Activated T-cell treated with anti-CD3 and anti-CD28 coated beads, Interleukin-2, amount 50 U/mL, for 24 hours (primary cell): ENCODE measurements at places on chromosomes 1 and 21.

DNA sequence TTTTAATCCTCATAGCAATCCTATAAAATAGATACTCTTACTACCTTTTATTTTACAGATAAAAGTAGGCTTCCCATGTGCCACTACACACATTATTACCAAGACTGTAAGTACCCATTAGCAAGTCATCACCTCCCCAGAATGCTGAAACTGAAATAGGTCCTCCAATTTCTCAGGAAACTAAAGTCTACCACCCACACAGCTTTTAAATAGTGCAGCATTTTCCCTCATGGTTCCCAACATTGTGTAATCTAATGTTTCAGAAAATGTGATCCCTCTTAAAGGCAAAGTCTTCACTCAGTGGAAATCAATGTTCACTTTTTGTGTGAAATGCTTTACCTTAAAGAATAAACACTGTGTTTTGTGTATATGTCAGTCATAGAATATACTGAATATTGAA is 356.5 kb downstream of the GPATCH2 start:
- no peak for DNase-seq

- DNase-seq: no peak
Observed at GRCh38 chr1:173400387-173400995, 76.6 kb upstream of the PRDX6 start.

- no peak for DNase-seq
Observed at GRCh38 chr1:162724583-162725120, 65.8 kb upstream of the HSD17B7 start.

DNA sequence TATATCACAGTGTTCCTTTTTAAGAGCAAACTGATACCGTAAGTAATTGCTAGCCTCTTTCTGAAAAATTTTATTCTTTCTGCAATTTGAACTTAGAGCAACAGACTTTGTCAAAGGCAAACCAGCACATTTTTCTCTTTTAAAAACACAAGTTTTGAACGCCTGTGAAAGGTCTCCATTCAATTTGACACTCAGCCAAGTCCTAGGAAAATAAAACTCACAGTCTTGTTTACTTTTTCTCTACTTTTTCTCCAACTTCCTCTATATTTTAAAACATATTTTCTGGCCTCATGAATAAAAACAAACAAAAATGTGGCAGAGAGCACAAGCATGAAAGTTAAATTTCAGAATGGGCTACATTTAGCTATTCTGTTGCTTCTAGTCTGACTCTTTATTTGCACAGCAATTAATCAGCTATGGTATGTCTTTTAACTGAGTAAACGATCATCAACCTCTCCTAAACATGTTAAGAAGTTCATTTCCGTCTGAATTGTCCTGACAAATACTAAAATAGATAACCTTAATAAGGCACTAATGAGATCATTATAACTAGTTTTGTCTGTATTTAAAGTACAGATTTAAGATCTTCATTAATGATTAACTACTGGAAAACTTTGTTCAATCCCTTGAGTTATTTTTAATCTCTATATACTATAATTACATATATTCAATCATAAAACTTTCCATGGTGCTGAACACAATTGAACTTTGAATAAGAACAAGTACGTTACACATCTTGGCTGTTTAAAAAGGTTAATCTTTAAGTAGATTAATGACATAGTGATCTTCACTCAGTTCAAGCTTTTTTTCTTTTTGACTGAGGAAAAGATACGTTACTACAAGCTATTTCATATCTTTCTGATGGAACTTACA is 550.6 kb downstream of the PTBP2 start:
- DNase-seq: no peak

GRCh38 chr1:232578651-232579195 is 51.2 kb downstream of the SIPA1L2 start:
- no peak for DNase-seq

DNA sequence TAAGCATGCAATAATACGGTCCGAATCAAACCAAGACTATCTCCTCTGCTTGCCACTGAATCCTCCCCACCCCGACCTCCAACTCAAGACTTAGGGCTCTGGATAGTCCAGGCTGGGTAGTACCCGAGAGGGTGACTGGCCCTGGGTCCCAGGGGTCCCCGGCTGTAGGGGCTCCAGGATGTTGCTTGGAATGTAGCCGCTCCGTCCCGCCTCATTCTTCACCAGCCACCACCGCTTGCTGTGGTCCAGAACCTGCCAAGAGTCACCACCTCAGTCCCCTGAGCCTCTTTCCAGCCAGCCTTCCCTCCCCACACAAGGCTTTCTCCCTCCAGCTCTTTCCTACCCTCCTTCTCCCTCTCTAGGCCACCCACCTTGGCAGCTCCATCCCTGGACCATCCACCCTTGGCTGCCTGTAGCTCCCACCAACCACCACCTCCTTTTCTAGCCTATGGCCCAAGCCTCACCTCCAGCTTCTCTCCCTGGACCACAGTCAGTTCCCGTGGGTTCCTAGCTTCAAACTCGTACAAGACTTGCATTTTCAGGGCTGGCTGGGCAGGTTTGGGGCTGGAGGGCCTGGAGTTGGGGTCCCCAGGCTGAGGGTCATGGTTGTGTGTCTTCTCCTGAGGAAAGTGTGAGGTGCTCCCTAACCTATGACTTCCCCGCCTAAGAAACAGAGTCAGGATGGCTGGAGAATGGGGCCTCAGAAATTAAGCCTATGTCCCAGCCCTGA is 10.9 kb upstream of the GSTM3 start:
- DNase-seq: peak; percentile 14

DNA sequence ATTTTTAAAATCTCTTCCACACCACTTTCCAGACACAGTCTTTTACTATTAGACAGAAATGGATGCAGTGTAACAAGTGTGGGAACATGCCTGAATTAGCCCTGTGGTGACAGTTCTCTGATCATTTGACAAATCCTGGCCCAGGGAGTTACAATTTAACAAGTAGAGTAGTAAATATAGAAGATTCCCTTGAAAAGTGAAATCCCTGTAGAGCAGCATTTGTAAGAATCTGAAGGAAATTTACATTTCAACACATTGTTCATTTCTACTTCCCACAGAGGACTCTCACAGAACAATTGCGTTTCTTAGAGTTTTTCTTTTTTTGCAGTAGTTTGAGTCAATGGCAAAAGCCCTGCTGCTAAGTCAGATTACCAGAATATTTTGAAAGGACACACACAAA is 458.3 kb upstream of the BRINP3 start:
- DNase-seq: no peak

- DNase-seq: peak; percentile 78
Observed at GRCh38 chr1:181021811-181022434, 747 bp downstream of the STX6 start.

DNA sequence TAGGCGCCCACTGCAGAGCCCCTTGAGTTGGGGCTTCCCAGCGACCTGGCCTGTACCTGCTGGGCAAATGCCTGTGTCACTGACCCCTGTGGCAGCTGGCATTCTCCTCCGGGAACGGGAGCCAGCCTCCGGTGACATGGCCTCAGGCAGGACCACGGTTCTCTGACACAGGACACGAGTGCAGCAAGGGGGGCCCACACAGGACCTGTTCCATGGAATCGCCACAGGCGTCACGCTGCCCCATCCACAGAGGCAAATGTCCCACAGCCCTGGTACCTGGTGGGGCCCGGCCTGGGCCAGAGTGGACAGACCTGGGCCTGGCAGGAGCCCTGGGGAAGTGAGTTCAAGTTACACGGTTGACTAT is 2.6 kb downstream of the ITGB2 start:
- DNase-seq: no peak

DNA sequence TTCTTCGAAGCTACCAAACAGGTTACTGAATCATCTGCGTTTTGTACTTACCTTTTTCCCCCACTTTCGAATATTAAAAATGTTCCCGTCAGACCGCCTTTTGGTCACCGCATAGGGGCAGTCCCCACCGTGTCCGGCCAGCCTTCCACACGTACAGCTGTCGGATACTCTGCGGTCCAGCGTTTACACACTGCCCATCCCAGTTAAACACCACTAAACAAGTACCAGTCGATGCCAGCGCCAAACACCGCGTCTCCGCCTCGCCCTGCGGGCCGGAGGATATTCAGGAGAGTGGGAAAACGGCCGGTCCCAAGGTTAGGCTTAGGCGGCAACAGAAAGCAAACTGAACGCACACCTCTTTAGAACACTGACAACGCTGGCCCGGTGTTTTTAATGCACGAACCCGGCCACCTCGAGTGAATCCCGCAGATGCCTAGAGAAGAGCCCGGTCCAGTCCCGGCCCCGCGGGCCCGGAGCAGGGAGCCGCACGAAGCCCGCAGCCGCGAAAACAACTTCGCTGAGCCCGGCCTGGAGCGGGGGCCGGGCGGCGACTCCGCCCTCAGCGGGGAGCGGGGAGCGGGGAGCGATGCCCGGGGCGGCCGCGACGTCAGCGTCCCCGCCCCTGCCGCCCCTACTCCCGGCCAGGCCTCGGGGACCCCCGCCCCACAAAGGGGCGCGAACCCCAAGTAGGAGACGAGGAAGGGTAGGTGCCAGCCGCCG is 730 bp upstream of the PHF13 start:
- DNase-seq: no peak

DNA sequence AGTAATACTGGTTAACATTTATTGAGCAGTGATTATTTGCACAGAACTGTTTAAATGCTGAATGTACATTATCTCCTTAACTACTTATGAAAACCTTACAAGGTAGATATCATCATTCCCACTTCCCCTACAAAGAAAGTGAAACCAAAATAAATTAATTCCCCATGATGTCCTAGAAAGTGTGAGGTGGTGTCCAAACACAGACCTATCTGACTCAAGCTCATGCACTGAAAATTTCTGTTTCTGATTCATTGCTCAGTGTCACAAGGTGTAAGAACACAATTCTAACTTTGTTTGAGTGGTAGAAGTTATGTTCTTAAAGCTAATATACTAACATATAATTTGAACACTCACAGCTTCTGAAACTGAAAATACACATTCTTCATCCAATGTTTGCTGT is 178.7 kb downstream of the MRPL39 start:
- DNase-seq: no peak

GRCh38 chr1:27726173-27727044 is 648 bp downstream of the FAM76A start:
- no peak for DNase-seq

DNA sequence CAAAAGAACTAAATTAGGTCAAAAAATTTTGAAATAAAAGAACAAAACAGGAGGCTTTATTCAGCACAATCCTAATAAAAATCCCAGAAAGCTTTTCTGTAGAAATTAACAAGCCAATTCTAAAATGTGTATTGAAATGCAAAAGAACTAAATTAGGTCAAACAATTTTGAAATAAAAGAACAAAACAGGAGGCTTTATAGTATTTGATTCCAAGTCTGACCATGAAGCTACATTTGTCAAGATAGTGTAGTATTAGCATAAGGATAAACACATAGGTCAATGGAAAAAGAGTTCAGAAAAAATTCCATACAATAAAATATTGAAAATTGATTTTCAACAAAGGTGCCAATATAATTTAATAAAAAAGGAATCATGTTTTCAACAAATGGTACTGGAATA is 10.8 kb downstream of the LRRC40 start:
- no peak for DNase-seq

DNA sequence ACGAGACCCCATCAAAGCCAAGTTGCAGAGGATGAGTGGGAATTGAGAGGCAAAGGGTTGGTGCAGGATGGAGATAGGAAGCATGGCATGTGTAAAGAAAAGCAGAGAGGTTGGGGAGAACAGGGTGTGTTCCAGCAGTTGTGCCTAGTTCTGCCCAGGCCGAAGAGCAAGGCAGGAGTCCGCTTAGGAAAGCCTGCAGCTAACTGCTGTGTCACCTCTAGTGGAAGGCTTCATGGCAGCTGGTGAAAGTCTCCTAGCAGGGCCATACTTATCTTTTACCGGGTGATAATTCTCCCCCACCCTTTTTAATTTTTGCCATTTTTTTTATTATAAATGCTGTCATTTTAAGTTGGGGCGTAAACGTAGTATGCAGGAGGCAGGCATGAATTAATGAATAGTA is 93.6 kb downstream of the NFIA start:
- no peak for DNase-seq

DNA sequence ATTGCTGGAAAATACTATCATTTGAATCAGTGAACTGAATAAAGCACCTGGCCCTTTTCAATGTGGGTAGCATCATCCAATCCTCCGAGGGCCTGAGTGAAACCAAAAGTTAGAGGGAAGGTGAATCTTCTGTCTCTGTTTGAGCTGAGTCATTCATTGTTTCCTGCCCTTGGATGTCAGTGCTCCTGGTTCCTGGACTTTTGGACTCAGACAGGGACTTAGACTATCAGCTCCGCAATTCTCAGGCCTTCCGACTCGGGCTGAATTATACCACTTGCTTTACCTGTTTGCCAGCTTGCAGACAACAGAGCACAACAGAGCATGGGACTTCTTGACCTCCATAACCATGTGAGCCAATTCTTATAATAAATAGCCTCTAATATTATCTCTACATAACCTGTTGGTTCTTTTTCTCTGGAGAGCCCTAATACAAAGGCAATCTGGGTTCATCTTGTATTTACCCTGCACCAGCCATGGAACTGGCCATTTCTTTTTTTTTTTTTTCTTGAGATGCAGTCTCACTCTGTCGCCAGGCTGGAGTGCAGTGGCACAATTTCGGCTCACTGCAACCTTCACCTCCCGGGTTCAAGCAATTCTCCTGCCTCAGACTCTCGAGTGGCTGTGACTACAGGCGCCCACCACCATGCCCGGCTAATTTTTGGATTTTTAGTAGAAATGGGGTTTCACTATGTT is 19.2 kb upstream of the VASH2 start:
- DNase-seq: no peak

DNA sequence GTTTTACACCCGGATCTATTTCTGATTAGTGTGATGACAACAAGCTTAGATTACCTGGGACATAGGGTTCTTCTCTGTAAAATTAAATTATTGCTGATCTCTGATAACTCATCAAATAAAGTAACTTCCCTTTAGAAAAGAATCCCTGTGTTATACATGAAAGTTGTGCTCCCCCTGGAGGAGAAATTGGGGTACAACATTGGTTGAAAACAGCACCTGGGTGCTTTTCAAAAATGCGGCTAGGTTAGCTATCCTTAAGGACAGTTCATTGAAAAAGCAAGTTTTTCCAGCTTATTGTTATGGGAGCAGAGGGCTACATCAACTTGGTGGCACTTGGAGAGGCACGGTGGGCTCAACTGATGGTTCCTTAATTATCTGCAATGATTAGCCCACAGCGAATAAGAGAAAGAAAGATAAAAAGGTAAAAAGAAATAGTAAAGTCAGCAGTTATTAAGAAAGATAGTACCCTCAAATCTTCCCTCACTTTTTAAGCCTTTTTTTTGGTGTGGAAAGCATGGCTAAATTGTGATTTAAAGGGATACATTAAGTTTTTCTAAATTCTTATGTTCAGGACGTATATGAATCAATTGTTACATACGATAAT is 97.8 kb downstream of the FMN2 start:
- DNase-seq: no peak

- DNase-seq: no peak
Observed at GRCh38 chr1:18723206-18723605, 92.6 kb downstream of the PAX7 start.

GRCh38 chr1:225454733-225455132 is 26.9 kb upstream of the LBR start:
- peak; percentile 80 for DNase-seq
